ENCODE measurements at places on chromosomes 6 and 20.

DNA sequence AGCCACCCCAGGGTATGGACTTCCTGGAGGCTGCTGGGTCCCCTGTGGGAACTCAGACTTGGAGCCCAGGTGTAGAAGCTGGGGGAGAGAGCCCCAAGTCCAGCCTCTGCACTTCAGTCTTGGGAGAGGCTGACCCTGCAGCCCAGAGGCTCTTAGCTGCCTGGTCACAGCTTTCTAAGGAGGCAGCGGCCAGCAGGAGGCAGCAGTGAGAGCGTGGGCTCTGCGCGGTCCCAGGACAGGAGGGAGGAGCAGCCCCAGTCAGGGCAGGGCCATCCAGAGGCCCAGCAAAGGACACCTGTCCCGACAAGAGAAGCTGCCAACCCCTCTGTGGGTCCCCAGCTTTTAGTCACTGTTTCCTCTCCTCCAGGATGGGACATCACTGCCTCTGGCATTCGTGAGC lies 9.4 kb downstream of the TREML2 start:
- DNase-seq, result no peak

- DNase-seq, result no peak
These were observed 42.0 kb downstream of the PTPRK start for GRCh38 chr6:128478230-128479047.

GRCh38 chr6:15556711-15557110 lies 106.1 kb downstream of the DTNBP1 start:
- no peak for DNase-seq

DNA sequence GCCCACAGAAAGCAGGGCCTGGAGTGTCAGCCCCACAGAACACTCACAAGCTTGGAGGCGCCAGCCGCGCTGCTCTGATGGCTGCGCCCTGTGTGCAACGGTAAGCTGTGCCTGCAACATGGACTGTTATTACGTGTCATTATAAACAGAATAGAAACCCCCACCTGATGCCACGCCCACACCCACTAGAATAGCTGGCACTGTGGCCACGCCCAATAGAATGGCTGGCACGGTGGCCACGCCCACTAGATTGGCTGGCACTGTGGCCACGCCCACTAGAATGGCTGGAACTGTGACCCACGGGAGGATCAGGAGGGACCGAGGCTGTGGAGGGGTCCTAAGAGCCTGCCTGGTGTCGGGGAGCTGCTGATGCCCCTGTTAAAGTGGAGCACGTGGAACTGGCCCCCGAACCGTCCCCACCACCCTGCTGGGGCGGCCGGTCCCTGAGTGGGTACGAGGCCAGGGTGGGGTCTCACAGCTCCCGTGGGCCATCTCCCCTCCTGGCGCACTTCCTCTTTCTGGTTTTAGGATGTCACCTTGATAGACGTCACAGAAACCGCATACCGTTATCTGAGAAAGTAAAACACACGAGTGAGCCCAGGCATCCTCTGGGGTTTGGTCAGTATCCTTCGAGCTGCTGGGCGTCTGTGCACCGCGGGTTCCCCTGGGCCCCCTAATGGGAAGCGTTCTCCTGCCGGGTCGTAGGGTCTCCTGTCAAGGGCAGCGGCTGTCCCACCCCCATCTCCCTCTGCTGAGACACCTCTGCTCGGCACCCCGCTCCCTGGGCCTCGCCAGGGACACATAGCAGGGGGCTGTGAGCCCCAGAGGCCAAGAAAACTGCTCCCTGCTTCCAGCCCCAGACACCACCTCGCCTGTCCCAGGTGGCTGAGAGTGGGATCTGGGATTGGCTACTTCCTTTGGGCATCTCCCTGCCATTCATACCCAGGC lies 25.4 kb downstream of the SLC17A9 start:
- DNase-seq, result no peak

GRCh38 chr20:63572788-63573646 lies 1.0 kb downstream of the HELZ2 start:
- no peak for DNase-seq

DNA sequence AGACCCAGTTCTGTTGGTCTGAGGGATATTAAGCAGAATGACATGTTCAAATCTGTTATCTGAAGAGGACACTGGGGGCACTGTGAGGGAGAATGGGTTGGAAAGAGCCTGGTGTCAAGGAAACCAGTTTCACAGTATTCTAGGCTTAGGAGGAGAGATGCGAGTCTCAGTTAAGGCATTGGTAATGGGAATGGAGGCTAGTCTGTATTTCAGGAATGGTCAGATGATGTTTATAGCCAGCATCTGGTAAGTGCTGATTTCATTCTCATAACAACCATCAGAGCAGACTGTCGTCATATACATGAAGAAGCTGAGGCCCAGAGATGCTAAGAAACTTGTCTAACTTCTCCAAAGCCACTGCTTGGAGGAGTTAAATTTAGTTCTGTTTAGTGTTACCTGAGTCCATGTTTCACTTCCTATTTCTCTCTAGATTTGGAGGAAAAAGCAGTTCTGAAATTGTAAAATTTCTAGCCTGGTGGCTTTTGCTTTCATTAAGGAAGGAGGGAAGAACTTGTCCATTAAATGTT lies 242.0 kb downstream of the ARID1B start:
- no peak for DNase-seq

GRCh38 chr20:50226093-50226974 lies 35.7 kb downstream of the CEBPB start:
- DNase-seq, result no peak

- DNase-seq, result no peak
These were observed 160.5 kb downstream of the TTLL2 start for GRCh38 chr6:167485186-167485978.

- no peak for DNase-seq
These were observed 76.0 kb downstream of the SLX4IP start for GRCh38 chr20:10511170-10511508.

- no peak for DNase-seq
These were observed 186.3 kb downstream of the AKAP7 start for GRCh38 chr6:131321589-131321988.

GRCh38 chr20:44598423-44599305 lies 16.3 kb downstream of the PKIG start:
- no peak for DNase-seq

DNA sequence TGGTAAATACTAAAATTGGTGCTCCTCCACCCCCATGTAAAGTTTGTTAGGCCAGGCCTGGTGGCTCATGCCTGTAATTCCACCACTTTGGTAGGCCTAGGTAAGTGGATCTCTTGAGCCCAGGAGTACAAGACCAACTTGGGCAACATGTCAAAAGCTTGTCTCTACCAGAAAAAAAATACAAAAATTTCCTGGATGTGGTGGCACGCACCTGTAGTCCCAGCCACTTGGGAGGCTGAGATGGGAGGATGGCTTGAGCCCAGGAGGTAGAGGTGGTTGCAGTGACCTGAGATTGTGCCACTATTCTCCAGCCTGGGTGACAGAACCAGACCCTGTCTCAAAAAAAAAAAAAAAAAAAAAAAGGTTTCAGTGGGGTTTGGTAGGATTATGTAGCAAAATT lies 41.7 kb downstream of the ITCH start:
- no peak for DNase-seq

DNA sequence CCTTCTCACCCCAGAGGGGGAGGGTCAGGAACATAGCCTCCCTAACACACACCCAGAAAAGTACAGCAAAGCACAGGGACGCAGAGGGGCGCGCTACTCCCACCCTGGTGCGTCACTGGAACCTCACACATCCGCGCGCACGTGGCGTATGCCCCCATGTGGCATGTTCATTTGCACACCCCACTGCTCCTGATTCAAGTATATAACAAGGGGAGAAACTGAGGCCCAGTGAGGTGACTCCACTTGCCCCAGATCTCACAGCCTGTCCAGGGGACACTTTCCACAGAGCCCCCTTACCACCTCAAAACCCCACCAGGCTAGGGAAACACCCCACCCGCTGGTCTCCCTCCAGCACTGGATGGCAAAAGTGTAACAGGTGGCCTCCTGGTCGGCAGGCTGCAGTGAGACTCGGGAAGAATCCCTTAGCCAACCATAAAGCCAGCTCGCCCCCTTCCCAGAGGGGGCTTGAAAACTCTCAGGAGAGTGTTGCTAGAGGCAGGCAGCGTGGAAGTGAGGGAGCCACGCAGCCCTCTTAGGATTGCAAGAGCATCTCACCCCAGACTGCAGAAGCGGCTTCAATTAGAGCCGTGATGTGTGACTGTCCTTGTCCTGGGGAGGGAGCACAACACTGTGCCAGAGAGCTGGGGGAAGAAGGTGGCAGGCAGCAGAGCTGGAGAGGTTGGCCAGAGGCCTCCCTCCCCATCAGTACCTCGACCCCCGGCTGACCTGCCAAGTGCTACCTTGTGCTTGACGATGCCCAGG lies at the start of gene GRM4:
GRM4 (minus strand) TSS at position 67 of the 762 bp plus-strand sequence. CDS start 12,591 bp downstream, outside the sequence.
- no peak for DNase-seq

GRCh38 chr6:11702500-11703130 lies 76.0 kb downstream of the ADTRP start:
- no peak for DNase-seq

DNA sequence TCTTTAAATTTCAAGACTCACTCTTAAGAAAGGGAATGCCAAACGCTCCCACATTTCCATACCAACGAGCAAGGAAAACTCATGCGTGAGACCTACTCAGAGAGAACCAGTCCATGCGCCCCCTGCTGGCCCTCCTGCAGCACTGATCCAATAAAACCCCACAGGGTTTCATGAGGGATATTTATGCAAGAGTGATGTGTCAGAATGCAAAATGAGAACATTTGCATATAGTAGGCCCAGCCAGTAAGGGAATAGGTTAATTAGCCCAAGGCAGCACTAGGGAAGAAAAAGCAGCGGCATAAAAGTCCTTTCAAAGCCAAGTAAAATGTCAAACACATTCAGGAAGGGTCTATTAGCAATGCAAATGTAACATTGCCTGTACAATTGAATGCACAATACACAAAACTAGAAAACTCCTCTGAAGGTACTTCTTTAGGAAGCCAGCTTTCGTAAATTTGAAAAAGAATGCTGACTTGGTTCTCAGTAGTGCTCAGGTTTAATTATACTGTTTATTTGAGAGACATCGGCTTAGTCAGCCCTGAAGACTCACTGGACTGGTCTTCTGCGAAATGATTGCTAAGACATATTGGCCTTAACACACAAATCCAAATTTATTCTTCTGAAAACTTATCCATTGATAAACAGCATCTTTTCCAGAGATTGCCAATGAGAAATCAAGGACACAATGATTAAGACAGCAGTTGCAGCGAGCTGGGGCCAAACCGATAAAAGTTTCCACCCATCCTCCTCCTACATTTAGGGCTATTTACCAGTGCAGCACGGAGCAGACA lies 93.2 kb downstream of the GMPR start:
- DNase-seq, result peak; percentile 64

DNA sequence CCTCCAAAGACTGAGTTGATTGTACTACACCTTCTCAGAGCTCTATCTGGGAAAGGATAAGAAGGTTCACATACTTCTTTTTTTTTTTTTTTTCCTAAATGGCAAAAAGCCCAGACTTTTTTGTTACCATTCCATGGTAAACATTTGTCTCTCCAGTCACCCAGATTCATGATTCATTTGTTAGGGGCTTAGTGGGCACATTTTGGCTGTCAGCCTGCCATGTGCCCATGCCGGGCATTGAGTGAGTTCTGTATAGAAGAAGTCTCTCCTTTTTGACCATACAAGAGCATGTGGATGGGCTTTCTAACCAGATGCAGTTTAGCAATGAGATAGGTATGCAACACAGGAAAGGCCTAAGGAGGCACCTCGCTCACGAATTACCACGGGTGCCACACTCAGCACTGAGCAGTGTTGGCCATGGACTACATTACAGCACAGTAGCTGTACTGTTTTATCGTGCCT lies 447.5 kb upstream of the HSF2 start:
- DNase-seq, result peak; percentile 24

DNA sequence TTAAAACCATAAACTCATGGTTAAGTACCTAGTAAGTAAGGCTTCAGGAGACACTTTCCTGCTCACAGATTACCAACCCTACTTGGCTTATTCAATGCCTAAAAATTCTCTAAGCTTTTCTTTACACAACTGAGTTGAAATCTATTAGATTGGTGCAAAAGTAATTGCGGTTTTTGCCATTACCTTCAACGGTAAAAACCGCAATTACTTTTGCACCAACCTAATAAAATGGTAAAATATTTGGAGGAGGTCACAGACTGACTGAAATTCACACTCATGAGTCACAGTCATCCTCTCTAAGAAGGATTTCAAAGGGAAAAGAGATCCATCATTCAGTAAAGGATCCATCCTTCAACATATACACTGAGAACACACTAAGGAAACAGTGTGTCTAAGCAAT lies 25.9 kb downstream of the PKHD1 start:
- no peak for DNase-seq

GRCh38 chr20:49320460-49320859 lies 42.6 kb upstream of the ZNFX1 start:
- DNase-seq, result no peak

GRCh38 chr6:166026586-166027126 lies 141.0 kb downstream of the TBXT start:
- no peak for DNase-seq

DNA sequence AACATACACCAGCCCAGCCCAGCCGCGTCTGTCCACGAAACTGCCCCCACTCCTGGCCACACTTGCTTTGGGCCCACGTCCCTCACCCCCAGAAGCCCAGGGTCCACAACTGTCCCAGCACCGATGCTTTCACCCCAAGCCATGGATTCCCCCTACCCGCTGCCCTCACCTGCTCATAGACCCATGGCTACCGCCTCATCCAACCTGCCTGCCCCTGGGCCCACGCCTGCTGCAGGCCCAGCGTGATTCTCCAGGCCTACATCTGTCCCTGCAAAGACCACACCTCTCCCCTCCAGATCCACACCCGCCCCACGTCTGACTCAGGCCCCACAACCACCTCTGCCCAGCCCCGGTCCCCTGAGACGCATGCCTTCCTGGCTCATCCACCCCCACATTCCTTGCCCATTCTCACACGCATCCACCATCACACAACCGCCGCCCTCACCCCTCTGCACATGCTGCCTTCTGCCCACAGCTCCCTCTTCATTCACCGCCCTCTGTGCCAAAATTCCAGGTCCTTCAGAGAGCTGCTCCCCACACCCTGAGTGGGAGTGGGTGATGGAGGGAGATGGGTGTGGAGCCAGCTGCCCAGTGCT lies 86.7 kb downstream of the GRM4 start:
- no peak for DNase-seq

DNA sequence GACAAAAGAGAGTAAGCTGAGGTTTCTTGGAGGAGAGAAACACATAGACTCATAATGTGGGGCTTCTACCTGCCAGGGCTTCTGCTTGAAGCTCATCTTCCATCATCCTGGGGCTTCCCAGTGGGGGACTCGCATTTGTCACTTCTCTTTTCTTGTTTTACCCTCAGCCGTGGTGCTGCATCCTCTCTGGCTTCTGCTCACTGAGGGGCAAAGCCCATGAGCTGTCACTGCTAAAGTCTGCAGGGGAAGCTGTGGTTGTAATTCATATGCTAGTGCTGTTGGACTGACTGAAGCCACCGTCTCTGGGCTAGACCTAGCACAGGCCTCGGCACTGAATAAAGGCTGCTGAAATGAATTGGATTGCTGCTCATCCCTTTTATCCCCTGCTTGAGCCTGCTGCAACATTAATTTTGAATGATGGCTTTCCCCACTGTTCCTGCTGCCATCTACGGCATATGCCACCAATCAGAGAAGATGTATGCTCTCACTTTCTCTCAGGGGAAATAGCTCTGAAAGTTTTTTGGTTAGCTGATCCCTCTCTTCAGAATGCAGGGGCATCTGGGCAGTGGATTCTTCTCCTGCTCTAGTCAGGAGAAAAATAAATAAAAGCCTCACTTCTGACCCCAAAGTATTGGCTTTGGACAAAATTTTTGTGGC lies 568.4 kb upstream of the MAP3K7 start:
- DNase-seq, result no peak
